GOT3 (cell line): ENCODE measurements at places on chromosomes 2 and 18.

- DNase-seq = no peak
Measured at GRCh38 chr2:109679626-109680025, 65.5 kb downstream of the SOWAHC start.

GRCh38 chr2:165056564-165056963 is 101.2 kb upstream of the SLC38A11 start:
- no peak for DNase-seq

- no peak for DNase-seq
Measured at GRCh38 chr2:56613254-56613653, 429.5 kb downstream of the CCDC85A start.

GRCh38 chr2:232584238-232584637 is 33.7 kb downstream of the EIF4E2 start:
- no peak for DNase-seq

DNA sequence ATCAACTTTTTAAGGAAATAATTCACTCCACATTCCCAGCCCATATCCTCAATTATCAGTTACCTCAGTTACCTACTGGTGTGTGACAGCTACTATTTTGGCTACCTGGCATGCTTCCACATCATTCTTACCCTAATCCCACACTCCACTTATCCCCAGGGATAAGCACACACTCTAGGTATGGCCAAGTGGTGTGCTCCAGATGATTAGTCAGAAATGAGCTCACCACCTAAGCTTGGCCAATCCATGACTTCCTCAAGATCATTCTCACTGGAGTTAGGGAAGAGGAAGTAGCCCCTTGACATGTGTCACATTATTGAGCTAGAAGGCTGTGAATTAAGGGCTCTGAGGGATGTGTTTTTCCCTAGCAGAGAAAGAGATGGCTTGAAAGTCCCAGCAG is 20.9 kb upstream of the SMAD4 start:
- DNase-seq = no peak

DNA sequence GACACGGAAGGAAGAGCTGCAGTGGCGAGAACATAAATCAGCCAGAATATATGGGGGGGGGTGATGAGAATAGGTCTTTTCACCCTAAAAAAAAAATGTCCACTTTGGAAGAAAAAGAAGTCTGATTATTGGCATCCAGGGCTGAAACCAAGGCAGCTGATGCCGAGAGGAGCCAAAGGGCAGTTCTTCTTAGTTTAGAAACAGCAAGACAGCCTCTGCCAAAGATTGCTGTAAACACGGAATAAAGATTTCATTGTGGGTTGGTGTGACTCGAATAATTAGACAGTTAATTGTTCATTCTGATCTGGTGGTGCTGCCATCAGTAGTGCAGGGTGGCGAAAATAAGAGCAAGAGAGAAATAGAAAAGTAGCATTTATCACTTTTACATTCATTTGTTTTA is 3.5 kb downstream of the CDH20 start:
- DNase-seq = no peak

DNA sequence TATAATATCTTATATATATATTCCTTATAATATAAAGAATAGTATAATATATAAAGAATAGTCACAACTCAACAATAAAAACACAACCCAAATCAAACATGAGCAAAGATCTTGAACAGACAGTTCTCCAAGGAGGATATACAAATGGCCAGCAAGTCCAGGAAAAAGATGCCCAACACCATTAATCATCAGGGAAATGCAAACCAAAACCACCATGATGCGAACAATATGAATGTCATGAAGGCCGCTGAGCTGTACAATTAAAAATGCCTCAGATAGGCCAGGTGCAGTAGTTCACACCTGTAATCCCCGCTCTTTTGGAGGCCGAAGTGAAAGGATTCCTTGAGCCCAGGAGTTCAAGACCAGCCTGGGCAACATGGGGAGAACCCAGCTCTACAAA is 58.9 kb downstream of the SLC35F5 start:
- DNase-seq = no peak

GRCh38 chr2:134713176-134713575 is 5.6 kb downstream of the TMEM163 start:
- no peak for DNase-seq

DNA sequence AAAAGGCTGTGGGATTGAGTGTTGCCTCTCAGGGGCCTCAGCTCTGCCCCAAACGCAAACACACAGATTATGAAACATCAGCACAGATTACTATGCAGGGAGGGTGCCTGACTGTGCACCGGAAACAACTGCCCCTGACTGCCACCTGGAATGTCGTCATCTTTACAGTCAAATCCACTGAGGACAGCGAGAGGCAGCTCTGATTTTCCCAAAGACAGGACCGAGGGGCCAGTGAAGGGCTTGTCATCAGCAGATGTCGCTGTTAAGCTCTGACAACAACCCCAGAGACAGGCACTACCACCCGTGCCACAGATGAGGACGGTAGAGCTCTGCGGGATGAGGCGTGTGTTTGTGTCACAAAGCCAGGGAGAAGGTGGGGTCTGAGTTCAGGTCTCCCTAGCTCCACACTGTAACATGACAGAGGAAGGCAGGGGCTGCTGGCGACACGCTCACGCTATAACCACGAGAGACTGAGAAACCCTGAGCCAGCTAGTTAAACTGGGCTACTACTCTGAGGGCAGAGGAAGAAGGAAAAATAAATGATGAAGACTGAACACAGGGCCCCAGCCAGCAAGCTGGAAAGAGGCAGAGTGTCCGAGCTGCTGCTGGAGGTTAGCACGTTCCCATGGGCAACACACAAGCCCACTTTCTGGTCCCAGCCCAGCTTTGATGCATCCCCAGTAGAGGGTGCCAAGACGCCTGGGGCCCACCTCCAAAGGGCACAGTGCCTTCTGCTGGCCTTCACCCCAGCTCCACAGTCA is 47.0 kb downstream of the PARD6G start:
- no peak for DNase-seq

GRCh38 chr18:22210311-22210754 is 40.9 kb downstream of the GATA6 start:
- no peak for DNase-seq

GRCh38 chr2:236545814-236546480 is 23.7 kb upstream of the ACKR3 start:
- DNase-seq = no peak

DNA sequence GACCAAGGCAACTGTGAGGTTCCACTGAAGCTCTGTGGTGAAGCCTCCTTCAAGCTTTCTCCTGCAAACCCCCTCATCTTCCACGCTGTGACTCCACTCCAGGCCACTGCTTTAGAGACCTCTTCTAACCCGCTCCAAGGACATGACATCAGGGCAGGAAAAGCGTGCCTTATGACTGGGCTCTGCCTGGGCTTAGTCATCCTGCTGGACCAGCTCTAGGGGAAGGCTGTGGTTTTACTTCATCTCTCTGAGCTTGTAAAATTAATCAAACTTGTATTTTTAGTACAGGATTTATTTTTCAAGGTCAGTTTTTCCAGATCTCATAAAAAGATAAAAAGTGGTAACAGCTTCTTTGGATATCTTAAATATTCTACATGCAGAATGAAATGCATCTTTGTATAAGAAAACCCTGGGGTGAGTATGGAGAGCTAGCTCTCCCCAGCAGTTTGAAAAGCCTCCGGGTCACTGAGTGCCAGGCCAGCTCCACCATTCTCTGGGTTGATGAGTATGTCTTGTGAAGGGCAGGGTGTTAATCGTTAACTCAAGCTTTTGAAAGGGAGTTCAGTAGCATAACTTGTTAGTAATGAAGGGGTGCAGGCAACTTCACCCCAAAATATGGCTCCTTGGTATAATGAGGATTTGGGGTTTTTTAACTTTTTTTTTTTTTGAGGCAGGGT is 33.1 kb upstream of the YPEL5 start:
- DNase-seq = peak; percentile 30

- no peak for DNase-seq
Measured at GRCh38 chr18:68323921-68324320, 391.0 kb downstream of the TMX3 start.

- DNase-seq = no peak
Measured at GRCh38 chr2:209936106-209936666, 66.3 kb upstream of the RPE start.

GRCh38 chr18:22452226-22452668 is 34.5 kb upstream of the CTAGE1 start:
- DNase-seq = no peak

DNA sequence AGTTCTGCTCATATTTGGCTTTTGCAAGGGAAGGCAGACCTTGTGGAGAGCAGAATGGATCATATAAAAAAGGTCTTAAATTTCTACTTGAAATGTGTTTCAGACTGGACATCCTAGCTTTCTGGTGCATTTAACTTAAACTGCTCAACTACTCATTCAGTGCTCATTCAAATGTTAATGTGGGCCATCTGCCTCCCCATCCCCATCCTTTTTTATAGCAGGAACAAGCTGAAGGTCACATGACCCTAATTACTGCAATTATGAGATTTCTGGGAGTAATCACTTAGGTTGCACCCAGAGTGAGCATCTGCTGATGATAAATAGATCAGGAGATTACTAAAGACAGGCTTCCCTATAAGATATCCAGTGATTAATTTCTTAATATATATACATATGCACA is 96.1 kb downstream of the MAP2 start:
- no peak for DNase-seq

DNA sequence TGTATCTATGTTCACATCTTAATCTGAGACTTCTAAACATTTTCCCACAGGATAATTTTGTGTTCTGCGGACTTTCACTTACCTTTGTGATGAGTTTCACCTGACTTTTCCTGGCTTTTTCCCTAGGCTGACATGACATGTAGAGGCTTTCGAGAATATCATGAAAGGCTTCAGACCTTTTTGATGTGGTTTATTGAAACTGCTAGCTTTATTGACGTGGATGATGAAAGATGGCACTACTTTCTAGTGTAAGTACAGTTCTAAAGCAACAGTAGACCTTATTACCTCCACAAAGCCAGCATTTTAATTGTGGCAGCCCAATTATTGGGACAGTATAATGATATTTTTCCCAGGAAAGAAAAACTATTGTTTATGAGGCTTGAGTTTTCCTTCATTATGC is 34.1 kb upstream of the METAP1D start:
- no peak for DNase-seq

DNA sequence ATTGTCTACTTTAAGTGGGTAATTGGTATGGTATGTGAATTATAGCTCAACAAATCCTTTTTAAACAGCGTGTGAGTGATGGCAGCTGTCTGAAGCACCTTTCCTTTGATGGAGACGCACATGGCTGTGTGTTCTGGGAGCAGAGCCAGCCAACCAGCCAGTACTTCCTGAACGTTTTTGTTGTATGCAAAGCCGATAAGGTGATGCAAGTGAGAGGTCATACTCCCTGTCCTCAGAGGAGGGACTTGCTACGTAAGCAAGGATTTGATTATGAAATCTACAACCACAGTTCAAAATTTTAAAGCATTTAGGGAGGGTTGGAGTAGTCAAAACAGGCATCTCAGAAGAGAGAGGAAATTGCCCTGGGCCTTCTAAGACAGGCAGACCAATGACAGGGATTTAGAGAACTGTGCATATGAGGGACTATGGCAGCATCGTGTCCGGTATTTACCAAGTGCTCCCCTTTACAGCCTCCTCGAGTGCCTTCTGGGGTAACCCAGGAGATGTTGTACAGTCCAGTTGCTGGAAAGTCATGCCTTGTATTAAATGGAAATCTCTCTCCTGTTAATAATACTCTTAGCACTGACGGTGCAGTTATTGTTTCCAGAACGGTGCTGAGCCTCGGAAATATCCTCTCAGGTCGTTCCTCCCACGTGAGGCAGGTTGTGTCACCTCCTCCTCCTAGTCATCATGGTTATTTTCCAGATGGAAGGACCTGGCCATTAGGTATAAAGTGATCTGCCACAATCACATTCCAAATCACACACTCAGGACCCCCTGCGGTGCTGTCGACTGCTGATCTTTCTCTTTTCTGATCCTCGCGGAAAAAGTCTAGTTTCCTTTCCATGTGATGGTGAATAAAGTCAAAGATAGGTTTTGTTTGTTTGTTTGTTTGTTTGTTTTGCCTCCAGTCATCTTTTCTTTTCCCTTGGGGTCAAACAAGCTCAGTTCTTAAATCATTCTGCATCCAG is 28.4 kb downstream of the ARHGEF4 start:
- DNase-seq = no peak

DNA sequence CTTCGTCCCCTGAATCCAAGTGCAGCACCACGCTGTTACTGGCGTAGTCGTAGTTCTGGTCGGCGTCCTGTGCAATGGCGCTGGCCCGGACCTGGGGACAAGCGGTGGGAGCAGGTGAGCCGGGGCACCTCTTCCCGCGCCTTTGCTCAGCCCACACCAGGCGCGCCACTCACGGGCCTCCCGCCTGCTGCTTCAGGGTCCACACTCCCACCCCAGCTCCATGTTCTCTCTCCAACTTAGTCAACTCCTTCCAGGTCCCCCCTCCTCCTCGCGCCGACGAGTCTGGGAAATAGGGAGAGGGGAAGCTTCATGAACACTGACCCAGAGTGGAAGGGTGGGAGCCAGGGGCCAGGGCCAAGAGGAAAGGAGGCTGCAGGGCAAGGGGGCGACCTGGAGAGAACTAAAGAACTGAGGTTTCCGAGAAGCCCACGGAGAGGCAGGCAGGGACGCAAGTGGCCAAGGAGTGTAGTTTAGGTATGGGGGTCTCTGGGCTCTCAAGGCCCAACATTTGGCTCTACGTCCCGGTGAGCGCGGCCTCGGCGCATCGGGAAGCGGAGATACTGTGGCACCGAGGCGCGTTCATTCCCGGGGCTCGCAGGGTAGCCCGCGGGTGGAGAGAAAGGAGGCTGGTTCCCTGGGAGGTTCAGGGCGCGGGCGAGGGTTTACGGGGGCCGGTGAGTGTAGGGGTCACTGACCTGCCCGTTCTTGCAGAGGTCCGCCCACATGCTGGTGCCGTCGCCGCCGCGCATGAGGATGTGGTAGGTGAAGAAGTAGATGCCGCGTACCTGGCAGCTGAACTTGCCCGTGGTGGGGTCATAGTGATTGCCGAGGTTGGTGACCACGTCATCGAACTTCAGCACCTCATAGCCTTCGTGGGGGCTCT is 1.4 kb downstream of the C1QL2 start:
- DNase-seq = no peak

GRCh38 chr18:41771973-41772372 is 183.1 kb upstream of the PIK3C3 start:
- no peak for DNase-seq

GRCh38 chr18:69447886-69448285 is 47.2 kb downstream of the DOK6 start:
- no peak for DNase-seq

- DNase-seq = no peak
Measured at GRCh38 chr2:228527197-228527881, 345.9 kb upstream of the SPHKAP start.

- no peak for DNase-seq
Measured at GRCh38 chr2:233089851-233090250, 29.7 kb downstream of the INPP5D start.
